ENCODE measurements at places on chromosomes 1 and 21.

GRCh38 chr1:101587741-101588140, 350.9 kb downstream of the S1PR1 start:
- no peak for DNase-seq

DNA sequence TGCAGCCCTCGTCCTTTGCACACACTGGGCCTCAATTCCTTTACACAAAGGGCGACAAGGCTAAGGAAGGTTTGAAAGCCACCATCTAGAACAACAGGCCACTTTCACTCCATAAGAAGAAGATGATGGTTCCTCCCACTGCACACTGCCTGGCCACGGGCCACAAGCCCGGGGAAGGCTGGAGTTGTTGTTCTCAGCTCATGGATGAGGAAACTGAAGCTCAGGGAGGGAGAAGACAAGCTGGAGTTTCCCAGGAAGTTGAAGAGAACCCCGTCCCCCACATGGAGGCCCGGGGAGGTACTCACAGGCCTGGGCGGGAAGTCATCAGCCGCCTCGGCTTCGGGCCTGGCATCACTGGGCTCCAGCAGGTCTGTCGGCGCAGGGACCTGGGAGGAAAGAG, 24.6 kb upstream of the DDOST start:
- no peak for DNase-seq

- DNase-seq = no peak
Measured at GRCh38 chr1:6582370-6582769, 2.6 kb downstream of the ZBTB48 start.

GRCh38 chr1:158310623-158311022, 20.7 kb downstream of the CD1B start:
- DNase-seq = no peak

DNA sequence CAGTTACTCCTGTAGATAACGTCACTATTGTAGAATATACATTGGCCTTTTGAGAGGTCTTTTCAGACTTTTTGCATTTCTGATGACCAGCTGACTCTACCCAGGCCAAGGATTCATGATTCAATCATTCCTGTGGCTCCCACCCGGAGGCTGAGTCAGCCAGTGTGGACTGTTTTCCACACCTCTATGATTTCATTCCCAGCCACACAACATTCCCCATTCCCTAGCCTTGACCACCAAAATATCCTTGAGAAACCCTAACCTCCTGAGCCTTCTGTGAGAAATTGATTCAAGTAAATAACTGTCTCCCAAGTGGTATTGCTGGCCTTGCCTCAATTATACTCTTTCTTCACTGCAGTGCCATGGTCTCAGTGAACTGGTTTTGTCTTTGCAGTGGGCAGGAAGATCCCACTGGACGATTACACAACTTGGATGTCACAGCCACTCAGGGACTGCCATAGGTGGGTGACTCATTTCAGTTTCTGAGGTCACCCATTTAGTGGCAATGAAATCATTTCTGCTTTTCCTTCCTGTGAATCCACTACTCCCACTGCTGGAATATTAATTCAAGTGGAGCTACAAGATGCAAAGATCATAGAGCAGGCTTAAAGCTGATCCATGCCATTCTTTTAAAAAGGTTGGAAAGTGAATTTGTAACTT, 518.6 kb upstream of the ZP4 start:
- no peak for DNase-seq

DNA sequence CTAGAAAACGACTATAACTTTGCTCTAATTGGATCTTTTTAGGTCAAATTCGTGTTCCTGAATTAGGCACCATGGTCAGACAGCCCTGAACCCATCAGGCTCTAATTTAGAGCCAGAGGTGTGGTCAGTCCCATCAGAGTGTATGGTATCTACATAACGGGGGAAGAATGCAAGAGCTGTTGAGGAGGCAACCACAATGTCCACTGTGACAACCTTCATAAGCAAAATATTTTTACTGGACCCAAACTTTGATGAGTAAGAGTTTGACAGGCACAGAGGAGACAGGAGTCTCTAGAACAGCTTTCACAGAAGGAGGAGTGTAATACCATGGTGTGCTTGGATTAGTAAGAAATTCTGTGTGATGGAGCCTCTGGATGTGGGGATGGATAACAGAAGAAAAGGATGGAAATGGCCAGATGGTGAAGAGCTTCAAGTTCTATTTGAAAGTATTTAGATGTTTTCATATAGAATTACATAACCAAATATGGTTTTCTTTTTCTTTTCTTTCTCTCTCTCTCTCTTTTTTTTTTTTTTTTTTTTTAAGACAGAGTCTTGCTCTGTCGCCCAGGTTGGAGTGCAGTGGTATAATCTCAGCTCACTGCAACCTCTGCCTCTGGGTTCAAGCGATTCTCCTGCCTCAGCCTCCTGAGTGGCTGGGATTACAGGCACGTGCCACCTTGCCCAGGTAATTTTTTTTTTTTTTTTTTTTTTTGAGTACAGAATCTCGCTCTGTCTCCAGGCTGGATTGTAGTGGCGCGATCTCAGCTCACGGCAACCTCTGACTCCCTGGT, 24.9 kb downstream of the UBE2U start:
- no peak for DNase-seq

DNA sequence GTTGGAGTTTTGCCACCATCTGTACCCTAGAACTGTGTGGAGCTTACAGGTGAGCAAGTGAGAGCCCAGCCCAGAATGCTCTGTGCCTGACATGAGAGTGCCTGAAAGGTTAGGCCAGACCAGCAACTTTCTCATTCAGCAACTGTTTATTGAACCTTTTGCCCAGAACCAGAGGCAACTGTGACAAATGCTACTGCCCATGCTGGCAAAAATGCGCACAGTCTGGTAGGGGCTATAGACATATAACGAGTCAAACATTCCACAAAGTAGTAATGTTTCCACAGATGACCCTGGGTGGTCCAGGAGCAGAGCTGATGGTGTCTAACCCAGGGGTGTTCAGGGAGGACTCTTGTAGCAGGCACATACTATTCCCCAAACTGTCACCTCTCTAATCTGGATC, 56.0 kb upstream of the GCLM start:
- DNase-seq = no peak

- no peak for DNase-seq
Measured at GRCh38 chr1:62025154-62025553, 169.5 kb upstream of the L1TD1 start.

DNA sequence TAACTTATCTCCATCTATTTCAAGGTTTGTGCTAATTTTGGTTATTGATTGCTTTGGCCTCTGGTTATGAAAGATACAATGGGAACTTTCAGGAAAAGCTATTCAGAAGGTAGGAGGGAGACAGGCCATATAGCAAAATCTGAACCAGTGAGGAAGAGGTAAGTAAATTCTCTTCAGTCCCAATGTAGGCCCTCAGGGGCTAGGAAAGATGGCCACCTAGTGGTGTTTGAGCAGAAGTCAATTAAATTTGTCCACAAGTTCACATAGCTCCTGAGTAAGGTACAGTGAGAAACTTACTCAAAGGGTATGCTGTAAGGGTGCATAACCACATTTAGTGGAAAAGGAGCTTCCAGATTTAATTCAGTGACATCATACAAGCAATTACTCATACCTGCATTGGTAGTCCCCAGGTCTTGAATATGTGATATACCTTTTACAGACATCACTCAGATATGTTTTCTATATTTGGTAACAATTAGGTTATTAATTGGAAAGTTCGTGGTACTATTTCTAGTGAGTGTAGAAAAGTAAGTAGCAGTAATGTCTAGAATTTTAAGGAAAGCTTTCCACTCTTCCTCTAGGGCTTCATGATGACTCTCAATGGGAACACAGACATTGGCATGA, 21.4 kb upstream of the FMO1 start:
- peak; percentile 78 for DNase-seq

GRCh38 chr1:2930016-2930815, 91.1 kb upstream of the ACTRT2 start:
- DNase-seq = no peak

GRCh38 chr1:87989346-87989745, 660.7 kb downstream of the LMO4 start:
- no peak for DNase-seq

GRCh38 chr1:179808503-179808902, 65.4 kb downstream of the FAM163A start:
- no peak for DNase-seq

DNA sequence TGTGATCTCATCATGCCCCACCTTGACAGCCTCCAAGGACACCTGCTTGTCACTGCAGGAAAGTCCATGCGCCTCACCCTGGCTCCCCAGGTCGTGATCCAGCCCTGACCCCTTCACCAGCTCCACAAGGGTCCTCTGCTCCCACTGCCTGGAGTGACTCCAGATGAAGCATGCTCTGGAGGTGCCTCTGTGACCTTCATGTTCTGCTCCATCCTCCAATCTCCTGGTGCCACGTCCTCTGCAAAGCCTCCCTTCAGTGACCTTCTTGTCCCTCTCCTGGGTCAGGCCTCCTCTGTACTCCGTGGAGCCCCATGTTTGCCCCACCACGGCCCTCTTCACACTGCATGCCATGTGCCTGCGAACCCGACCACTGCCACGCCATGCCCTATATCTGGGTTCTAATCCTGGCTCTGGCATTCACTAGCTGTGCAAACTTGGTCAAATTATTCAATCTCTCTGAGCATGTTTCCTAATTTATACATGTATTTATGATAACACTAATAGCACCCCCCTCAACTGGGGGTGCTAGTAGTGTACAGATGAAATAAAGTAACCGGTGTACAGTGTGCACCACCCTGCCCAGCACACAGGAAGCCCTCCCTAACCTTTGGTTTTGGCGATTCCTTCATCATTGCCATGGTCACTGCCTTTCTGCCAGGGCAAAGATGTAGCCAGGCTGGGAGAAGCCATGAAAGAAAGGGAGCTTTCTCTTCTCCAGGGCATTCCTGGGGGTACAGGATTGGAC, 77.4 kb downstream of the STUM start:
- DNase-seq = no peak
